Inflammatory macrophage treated with lipopolysaccharide for 4 hours (primary cell): ENCODE measurements at places on chromosomes 2 and 18.
A peak's percentile ranks its signal among the peaks of the same experiment; 100 is the strongest.

GRCh38 chr18:36624451-36625167, 204.2 kb downstream of the TPGS2 start:
- DNase-seq = no peak

DNA sequence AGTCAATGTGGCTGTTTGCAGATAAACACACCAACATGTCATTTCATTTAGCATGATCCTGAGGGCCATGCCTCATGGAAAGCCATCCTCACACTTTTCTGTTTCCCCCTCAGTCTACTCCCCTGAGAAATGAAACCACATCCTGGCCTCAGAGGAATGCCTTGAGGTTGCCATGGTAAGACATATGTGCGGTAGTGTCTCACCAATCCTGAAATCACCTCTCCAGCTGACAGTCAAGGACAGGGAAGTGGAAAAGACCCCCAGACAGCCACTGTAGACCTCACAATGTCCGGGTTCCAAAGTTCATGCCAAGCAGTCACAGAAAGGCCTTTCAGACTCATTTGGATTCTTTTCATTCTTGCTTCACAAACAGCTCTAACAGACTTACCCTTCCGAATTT, 175.2 kb upstream of the PKDCC start:
- no peak for DNase-seq

DNA sequence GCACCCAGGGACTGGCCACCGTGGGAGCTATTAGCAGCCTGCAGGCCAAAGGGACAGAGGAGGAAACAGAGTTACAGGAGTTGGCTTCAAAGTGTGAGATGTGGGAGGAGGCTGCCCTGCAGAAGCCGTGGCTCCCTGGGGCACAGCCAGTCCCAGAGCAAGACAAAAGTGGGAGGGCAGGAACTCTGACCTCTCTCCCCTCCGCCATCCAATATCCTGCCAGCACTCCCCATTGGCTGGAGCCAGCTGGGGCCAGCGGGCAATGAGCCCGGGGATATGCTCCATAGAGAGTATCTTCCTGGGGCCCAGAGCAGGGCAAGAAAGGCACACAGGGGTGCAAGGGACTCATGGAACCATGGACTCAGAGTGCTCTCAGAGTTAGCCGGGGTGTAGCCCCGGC, 143.1 kb downstream of the INHBB start:
- no peak for DNase-seq

DNA sequence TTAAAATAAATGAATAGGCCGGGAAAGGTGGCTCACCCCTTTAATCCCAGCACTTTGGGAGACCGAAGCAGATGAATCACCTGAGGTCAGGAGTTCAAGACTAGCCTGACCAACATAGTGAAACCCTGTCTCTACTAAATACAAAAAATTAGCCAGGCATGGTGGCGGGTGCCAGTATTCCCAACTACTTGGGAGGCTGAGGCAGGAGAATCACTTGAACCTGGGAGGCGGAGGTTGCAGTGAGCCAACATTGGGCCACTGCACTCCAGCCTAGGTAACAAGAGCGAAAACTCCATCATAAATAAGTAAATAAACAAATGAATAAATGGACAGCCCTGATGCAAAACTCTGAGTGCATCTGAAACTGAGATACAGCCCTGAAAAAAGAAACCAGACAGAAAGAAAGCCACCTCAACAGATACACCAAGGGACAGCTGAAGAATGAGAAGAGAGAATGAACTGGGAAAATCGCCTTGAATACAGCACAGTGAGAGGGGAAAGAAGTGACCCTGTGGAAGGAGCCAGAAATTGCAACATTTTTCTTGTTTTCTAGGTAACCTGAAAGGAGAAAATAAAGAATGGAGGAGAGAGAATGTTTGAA, 64.4 kb downstream of the TRABD2A start:
- DNase-seq = no peak

DNA sequence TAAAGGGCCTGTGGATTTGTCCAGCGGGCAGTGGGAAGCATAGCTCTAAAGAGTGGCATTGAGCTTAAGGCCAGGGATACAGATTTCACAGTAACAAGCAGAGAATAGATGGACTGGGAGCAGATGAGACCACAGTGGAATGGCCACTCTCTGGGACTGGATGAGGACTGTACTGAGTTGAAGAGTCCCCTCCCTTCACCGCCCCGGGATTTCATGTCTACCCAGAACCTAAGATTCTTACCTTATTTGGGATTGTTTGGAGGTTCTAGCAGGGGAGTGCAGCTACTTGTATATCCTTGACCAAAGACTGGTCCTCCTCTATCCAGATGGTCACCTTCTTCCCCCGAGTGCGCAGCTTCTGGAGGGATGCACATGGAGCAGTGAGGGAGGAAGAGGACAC, 28.0 kb upstream of the EFEMP1 start:
- no peak for DNase-seq

DNA sequence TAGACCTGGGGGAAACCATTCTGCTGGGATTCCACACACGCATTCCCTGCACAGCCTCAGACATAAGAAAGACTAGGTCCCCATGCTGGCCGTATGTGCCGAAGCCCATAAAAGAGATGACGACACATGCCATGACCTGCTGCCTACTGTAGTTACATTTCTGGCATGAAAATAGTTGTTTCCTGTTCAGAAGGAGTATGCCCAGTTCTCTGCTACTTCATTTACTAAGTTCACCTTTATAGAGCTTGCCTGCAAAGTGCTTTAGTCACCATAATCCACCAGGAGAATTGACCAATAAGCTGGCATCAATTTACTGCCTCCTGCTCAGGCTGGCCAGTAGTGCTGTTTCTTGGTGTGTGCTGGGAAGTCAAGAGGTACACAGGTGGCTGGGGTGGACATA, 150.2 kb upstream of the ALPP start:
- no peak for DNase-seq

DNA sequence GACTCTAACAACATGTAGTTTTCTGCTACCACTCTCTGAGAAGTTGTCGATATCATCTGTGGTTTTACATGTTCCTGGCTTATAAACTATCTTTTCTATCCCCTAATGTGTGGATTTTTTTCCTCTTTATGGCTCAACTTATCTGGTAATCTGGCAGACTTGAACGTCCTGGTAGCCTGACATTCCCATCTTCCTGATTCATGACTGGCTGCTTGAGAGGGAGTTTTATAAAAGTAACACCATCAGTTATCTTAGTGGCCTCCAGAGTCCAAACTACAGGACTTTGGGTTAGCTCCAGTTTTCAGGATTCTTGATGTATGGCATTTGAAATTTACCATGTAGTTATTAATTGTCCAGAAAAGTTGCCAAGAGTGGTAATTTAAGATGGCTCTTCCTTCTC, 174.0 kb upstream of the GULP1 start:
- DNase-seq = no peak

- DNase-seq = peak; percentile 50
Observed at GRCh38 chr2:174259981-174260380, 11.6 kb upstream of the OLA1 start.

DNA sequence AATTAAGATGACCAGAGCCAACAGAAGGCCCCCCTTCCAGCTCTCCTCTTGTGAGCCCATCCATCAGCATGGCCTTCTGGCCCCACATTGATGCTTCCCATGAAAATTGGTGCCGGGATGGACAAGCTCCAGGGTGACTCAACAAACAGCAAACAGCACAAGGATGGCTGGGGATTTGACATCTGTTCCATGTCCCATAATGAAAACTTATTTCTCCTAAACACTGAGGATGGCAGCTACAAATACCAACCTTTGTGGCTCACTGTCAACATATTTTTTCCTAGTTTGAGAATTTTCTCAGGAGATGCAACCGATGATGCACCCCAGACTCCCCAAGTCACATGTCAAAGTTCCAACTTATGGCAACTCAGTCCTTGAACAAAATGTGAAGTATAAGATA, 169.6 kb upstream of the SIX2 start:
- DNase-seq = no peak

GRCh38 chr2:190221429-190221828, 98.2 kb downstream of the HIBCH start:
- no peak for DNase-seq

DNA sequence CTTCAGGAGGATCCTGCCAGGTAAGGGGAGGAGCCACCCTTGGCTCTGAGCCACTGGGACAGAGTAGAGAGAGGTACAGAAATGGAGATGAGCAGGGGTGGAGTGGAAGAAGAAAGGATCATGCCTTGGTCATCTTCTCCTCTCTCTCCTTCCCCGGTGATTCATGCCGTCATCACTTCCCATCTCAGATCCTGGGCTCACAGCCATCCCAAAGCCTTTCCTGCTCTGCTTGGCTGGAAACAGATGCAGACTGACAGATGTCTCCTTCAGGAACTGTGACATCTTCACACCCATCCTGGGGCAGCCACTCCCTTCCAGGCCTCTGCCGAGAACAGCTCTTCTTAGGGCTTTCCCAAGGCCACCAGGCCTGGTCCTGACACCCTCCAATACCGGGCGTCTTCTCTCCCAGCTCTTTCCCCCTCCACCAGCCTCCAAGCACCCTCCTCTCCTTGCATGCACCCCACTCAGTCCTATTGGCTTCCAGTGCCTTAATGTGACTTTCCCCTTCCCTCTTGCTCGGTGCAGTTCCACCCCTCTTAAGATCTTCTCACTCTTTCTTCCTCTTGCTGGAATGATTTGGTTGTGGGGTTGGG, 58.3 kb upstream of the TNP1 start:
- DNase-seq = no peak

GRCh38 chr18:59478591-59478990, 119.5 kb upstream of the LMAN1 start:
- no peak for DNase-seq

- DNase-seq = no peak
Observed at GRCh38 chr18:4134700-4135099, 320.4 kb downstream of the DLGAP1 start.

- DNase-seq = no peak
Observed at GRCh38 chr18:58390399-58390798, 238.5 kb downstream of the ALPK2 start.

GRCh38 chr2:14524041-14524802, 108.3 kb upstream of the LRATD1 start:
- no peak for DNase-seq

- DNase-seq = no peak
Observed at GRCh38 chr2:95021023-95021416, 4.5 kb upstream of the MAL start.

DNA sequence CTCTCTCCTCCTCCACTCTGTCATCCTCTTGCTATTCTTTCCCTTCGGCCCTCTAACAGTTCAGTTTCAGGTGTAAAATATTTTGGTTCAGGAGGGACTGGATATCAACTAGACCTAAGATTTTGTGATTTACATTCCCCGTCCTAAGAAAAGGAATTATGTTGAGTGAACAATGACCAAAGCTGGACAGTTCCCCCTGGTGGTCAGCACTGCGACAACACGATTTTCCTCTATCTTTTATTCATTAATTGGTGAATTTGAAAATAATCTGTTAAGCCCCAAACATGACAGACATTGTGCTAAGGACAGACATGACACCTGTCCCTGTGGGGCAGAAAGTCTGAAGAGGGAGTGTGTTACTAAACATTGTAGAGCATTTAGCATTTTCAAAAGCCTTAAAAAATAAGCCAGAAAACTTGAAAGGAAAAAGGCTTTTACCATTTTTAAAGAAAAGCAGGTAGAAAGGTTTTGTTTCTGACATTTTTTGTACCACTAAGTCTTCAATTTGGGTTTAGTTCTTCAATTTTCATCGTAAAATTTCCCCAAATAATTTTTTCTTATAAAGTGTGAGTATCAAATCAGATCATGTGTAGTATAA, 28.4 kb upstream of the GTF2A1L start:
- peak; percentile 31 for DNase-seq

DNA sequence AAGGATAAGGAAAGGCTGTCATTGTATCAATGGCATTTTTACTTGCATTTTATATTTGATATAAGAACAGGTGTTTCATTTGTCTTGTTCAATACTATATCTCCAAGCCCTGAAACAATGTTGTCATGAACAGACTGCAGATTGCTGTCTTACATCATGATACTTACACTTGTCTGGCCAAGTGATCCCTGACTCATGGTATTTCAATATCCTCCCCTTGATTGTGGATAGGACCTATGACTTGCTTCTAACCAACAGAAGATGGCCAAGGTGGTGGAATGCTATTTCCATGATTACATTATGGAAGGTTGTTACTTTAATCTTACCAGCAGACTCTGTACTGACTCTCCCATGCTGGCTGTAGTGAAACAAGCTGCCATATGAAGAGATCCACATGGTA, 471.1 kb downstream of the CCDC85A start:
- no peak for DNase-seq

GRCh38 chr2:43636621-43637020, 439 bp upstream of the PLEKHH2 start:
- DNase-seq = no peak

- no peak for DNase-seq
Observed at GRCh38 chr2:158502974-158503373, 46.2 kb downstream of the PKP4 start.

GRCh38 chr2:23658466-23658942, 268.4 kb downstream of the ATAD2B start:
- peak; percentile 69 for DNase-seq

- DNase-seq = no peak
Observed at GRCh38 chr2:55099493-55099877, 49.2 kb upstream of the RTN4 start.
